8988T (cell line): ENCODE measurements at places on chromosomes 2 and 18.

DNA sequence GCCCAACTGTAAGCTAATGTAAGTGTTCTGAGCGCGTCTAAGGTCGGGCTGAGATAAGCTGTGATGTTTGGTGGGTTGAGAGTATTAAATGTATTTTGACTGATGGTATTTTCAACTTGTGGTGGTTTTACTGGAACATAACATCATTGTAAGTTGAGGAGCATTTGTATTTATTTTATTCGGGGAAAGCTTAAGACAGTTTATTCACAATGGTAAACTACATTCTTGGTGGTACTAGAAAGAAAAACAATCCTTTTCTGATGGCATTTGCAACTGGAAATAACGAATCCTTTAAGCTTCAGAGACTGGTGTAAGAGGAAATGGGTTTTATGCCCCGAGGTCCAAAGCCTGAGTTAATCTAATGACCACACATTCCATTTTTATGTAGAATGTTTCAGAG is 283.3 kb upstream of the NETO1 start:
- no peak for DNase-seq

- no peak for DNase-seq
Observed at GRCh38 chr2:234147335-234147861, 96.9 kb downstream of the SPP2 start.

DNA sequence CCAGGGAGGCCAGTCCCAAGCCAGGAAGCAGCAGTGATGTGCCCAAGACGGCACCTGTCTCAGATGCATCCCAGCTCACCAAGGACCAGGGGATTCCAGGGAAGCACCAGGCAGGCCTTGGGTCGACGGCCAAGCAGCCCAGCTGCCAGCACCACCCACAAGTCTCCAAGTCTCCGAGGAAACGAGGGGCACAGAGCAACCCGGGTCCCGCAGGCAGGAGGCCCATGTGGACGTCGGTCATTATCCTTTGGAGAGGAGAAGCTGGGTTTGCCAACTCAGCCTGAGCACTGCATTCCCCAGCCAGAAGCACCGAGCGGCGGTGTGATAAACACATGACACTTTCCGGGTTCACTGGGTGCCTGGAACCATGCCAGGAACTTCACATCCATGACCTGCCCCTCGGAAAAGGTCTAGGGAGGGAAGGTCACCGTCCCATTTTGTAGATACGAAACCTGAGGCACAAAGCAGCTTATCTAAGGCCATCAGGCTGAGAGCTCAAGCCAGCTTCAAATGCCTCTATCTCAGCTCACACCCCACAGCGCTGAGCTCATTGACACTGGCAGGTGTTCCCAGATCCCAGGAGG is 104.5 kb downstream of the ZNF516 start:
- DNase-seq, result no peak

- no peak for DNase-seq
Observed at GRCh38 chr2:197705912-197706838, 1.0 kb downstream of the MARS2 start.

DNA sequence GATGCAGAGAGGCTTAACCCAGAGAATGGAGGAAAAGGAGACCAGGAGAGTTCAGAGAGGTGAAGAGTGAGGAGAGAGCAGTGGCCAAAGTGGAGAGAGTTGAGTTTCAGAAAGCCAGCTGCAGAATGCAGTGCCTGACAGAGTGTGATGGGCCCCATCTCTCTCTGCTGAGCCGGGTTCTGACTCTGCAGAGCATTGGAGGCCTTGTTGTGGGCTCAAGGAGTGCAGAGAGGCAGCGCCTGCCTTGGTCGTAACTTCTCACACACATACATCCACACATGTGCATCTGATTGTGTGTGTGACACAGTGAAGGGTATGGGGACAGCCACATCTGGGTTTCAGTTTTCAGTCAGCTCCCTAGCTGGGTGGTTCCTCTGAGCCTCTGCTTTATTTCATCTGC is 58.8 kb downstream of the AGAP1 start:
- DNase-seq, result no peak

DNA sequence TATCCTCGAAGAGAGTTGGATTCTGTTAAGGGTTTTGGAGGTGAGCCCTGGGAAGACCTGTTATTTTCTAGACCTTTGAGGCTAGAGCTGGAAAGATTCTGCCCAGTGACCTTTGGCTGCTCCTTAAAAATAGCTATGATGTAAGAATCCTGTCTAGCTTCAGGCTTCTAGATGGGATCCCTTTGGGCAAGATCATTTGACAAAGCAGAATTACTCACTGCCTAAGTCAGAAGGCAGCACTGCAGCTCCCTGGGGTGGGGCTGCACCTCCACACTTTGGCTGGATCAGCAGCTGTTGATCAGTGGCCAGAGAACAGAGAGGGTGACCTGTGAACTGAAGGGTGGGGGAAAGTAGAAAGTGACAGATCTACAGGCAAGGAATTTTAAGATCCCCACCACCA is 103.8 kb downstream of the ASAP2 start:
- DNase-seq, result no peak

DNA sequence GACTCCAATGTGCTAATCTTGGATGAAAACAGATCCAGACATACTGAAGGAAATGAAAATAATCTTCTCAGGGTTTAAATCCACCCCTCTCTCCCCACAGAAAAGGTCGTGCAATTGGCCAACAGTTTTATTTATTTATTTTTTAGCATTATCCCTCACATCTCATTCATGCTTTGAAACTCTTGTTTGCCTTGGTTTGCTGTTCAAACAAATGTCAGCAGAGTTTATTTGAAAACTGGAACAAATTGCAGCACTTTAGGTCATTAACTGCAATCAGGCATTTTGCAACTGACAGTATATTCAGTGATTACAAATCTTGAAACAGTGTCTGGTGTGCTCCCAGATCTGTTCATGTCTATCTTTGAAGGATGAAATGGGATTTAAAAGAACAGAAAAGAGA is 220.6 kb downstream of the SLC4A10 start:
- no peak for DNase-seq

DNA sequence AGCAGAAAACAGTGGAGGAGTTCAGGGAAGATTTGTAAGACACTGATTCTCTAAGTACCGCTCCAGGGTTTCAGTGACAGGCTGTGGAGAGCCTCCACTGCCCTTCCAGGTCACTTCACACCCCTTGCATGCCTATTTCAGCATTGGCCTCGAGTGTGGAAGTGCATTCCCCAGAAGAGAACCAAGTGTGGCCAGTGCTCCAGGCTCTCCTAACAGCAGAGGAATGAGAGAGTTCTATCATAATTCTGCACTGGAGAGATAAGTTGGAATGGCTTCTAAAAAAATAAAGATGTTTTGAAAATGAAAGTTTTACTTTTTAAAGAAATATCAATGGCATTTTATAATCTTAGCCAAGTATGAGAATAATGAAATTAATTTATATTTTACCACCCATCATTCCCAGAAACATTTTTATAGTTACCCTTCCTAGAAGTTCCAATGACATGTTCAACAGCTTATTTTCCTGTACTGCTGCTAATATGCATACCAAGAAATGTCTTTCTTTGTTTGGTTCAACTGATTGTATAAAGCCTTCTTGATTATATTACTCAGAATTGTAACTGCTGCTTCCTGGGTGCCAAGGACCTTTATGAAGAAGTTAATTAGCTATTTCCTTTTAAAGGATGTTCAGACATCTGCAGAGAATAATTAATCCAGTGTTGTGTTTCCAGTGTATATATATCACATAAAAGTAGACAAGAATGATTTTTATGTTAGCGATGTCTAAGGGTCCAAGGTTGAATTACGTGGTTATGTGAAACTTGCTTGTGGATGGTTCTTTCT is 61.0 kb upstream of the SERPINE2 start:
- no peak for DNase-seq

DNA sequence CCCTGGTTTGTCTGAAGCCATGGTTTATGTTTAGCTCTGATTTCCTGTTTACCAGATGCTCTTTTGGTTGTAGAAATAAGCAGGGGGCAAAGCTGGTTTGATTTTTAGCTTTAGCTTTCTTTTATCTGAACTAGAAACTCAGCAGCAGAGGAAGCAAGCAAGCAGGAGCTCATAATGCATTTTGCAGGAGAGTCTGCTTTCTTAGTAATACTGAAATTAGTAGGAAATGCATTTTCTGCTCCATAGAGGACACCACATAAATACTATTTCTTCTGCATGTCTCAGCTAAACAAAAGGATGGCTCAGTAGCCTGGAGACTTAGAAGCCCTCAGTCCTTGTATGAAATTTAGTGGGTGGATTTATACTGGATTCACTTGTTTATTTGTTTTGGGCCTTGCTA is 23.1 kb downstream of the DGUOK start:
- no peak for DNase-seq

GRCh38 chr2:26822877-26823276 is 25.1 kb upstream of the DPYSL5 start:
- no peak for DNase-seq

GRCh38 chr18:13201292-13201691 is 17.3 kb upstream of the LDLRAD4 start:
- no peak for DNase-seq

- no peak for DNase-seq
Observed at GRCh38 chr2:213545964-213546475, 261.8 kb downstream of the SPAG16 start.

DNA sequence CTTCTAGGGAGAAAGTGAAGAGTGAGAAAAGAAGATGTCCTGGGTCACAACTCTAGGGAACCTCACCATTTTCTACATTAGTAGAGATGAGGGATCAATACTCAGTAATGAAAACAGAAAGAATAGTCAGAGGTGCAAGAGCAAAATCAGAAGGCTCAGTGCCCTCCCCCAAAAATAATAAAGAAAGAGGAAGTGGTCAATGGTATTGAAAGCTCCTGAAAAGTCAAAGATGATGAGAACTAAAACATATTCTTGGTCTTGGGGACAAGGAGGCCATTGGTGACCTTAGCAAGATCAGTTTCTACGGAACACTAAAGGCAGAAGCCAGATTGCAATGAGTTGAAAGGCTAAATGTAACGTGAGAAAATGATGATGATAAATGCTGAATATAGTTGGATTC is 24.5 kb upstream of the MYO1B start:
- no peak for DNase-seq

GRCh38 chr2:10880586-10881321 is 31.0 kb upstream of the KCNF1 start:
- no peak for DNase-seq

GRCh38 chr2:235508371-235509160 is 14.7 kb downstream of the AGAP1 start:
- DNase-seq, result no peak

DNA sequence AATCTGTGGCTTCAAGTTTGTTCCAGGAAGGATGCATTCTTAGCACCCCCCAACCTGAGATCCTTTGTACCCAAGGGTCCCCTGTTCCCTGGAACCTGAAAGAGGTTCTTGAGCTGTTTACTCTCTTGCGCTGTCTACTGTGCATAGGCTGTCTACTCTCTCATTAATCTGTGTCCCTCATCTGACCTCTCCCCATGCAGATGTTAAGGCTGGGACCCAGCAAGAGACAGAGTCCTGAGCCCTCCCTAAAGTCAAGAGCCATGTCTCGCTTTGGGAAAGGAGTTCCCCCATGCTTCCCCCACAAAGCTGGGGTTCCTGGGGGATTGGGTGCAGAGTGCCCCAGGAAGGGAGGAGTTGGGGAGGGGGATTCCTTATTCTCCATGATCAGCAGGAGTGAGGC is 312.9 kb downstream of the CYP26B1 start:
- no peak for DNase-seq

DNA sequence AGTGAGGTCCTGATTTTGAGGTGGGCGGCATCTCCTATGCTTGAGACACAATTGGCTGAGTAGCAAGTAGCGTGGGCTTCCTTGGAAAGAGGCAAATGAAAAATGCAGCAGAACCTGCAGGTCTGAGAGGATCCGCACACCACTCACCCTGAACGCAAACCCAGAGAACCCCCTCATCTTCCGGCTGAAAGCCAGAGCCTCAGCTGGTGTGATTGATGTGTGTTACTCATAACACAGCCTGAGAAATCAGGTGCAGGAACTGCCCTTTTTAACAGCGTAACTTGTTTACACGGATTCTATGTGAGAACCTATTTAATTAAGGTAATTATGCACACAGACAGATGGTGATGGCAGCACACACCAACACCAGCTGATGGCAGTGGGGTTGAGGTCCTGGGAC is 123.4 kb downstream of the MRO start:
- DNase-seq, result no peak

DNA sequence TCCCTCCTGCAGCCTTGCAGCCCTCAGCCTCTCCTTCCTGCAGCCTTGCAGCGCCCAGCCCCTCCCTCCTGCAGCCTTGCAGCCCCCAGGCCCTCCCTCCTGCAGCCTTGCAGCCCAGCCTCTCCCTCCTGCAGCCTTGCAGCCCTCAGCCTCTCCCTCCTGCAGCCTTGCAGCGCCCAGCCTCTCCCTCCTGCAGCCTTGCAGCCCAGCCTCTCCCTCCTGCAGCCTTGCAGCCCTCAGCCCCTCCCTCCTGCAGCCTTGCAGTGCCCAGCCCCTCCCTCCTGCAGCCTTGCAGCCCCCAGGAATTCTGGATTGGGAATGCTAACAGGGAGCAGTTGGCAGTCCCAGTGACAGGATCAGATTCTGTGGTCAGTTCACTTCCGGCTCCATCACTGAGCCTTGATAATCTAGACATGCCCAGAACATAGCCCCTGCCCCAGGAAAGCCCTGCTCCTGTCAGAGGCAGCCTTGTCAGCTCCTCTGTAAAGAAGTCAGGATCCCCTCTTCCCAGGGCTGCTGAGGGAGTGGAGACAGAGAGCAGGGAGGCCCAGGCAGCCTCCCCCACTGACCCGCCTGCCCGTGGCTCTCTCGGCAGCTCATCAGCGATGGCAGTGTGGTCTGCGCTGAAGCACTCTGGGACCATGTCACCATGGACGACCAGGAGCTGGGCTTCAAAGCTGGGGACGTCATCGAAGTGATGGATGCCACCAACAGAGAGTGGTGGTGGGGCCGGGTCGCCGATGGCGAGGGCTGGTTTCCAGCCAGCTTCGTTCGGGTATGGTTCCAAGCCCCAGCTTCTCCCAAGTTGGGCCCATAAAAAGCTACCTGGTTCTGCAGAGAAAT is 54.8 kb downstream of the FAM168B start:
- DNase-seq, result no peak

DNA sequence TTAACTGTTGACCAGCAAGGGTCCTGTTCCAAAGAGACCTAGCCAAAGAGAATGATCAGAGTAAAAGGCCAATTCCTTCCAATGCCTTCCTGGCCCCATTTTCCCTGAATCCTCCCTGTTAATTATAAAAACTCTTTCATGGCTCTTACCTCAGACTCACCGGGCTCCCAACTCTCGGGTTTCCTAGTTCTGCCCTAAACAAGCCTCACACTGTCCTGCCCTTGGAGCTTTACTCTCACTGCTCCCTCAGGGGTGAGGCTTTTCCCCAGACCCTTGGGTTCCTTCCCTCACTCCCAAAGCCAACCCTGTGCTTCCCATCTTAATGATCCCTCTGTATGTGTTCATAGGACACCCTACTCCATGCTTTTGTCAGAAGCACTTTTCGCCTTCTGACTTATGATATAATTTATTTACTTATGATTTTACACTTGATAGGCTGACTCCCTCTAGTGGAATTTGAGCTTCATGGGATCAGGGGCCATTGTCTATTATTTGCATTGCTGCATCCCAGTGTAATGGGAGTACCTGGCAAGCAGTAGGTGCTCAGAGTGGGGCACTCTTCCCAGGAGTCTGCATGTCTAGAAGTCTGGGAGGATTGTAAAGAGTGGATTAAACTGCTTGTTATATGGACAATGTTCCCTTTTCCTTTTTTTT is 29.9 kb upstream of the ZNG1B start:
- no peak for DNase-seq

GRCh38 chr2:168188002-168188401 is 59.4 kb downstream of the STK39 start:
- no peak for DNase-seq
